ENCODE measurements at places on chromosomes 4 and X.

DNA sequence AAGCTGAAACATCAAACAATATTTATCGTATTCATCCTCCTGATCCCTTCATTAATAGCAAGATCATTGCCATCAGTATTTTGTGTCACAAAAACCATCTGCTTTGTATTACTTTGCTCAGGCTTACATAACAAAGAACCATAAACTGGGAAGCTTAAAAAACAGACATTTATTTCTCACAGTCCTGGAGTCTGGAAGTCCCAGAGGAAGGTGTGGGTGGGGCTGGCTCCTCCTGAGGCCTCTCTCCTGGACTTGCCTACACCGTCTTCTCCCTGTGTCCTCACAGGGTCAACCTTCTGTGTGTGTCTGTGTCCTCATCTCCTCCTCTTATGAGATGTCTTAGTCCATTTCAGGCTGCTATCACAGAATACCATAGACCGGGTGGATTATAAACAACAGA is 61.3 kb upstream of the MXRA5 start:
- no peak for DNase-seq

- DNase-seq, result no peak
Measured at GRCh38 chrX:77422891-77423648, 24.1 kb upstream of the FGF16 start.

DNA sequence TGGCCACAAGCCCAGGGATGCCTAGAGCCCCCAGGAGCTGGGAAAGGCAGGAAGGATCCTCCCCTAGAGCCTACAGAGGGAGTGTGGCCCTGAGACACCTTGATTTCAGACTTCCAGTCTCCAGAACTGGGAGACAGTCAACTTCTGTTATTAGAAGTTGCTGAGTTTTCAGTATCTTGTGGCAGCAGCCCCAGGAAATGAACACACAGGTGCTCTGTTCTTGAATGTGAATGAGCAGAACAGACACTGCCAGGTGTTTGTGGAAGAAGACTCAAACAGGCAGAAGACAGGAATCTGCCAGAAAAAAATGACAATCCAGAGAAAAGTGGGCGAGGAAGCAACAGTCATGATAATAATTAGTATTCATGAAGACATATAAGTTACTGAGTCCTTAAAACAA is 64.5 kb upstream of the STS start:
- no peak for DNase-seq

- no peak for DNase-seq
Measured at GRCh38 chr4:140931911-140932310, 175.7 kb upstream of the TBC1D9 start.

DNA sequence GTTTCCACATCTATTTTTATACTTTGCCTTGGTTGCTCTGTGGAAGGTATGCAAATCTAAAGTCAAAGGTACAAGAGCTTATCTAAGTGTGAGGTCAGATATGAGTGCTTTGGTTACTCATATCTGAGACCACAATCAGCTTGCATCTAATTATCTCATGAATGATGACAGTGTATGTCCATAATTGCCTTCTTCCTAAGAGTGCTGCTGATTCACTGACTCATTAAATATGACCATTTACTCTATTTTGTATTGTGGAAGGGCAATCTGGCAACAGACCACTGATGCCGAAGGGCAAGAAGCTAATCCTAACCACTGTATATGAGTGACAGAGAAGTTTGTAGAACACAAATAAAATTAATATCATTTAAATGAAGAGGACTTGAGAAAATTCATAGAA is 1190.2 kb upstream of the AGA start:
- no peak for DNase-seq
